Keratinocyte (primary cell): ENCODE measurements at places on chromosomes 16 and 17. TPM values are rescaled to one million over a fixed set of nuclear protein-coding genes. Genes with fewer than 3 reads are reported as not detected.

DNA sequence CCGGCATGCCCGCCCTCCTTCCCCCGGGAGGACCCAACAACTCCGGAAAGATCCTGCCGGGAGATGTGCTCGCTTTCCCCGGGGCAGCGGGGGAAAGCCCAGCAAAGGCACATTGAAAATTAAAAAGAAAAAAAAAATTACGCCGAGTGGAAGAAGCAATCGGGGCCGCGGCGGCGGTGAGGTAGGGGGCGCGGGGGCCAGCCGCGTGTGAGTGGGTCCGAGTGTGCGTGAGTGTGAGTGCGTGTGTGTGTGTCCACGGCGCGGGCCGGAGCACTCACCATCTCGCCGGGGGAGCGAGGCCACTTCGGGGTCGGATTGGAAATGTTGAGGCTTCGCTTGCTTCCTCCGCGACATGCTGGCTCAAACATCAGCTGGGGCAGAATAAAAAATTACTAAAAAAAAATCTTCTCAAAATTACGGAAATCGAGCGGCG lies at the start of gene SALL1:
TSS of gene SALL1 (minus strand) at position 383 of the 433 bp plus-strand sequence. CDS start at position 354, 29 bp downstream.
- DNase-seq, result no peak

The LRRC46 gene
- polyA plus RNA-seq, result 0.13 to 0.43 TPM (median 0.34 TPM) in 3 replicates

DNA sequence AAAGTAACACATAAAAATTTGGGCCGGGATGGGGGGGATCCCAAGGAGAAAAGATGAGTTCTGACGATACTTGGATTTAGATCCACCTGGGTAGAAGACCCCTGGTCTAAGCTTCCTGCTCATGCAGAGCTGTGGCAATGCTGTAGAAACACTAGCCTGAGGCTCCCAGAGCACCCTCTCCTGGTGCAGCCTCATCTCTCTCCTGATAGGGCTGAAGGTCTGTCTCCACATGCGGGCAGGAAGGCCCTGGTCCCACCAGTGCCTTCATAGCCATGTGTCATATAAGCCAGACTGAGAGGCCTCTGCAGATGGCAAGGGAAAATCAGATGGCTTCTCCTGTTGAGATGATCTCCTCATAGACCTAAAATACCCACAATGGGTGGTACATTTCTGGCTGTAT lies 518.0 kb upstream of the ZFHX3 start:
- no peak for DNase-seq

- DNase-seq, result no peak
Measured at GRCh38 chr17:63930951-63931575, 1.1 kb downstream of the CD79B start.

The TAC4 gene
- not detected in 3 replicates for polyA plus RNA-seq

DNA sequence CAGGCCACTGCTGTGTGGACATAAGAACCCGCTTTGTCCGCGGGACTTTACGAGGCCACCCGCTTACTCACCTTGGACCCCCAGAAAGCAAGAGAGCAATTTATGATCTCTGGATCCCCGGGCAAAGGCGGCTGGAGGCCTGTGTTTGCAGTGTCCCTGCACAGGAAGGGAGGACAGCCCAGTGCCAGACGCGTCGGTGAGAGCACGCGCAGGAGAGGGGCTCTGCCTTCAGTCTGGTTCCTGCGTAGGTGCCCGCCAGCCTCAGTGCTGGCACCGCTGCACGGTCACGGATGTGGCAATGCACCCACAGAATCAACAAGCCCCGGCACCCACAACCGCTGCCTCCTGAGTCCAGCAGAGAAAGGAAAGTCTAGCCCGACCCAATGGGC lies 248.4 kb downstream of the C16orf95 start:
- DNase-seq, result no peak

The NEK8 gene
- 4.1 to 6.2 TPM (median 4.3 TPM) in 3 replicates for polyA plus RNA-seq

The C16orf89 gene
- polyA plus RNA-seq, result not detected in 3 replicates

DNA sequence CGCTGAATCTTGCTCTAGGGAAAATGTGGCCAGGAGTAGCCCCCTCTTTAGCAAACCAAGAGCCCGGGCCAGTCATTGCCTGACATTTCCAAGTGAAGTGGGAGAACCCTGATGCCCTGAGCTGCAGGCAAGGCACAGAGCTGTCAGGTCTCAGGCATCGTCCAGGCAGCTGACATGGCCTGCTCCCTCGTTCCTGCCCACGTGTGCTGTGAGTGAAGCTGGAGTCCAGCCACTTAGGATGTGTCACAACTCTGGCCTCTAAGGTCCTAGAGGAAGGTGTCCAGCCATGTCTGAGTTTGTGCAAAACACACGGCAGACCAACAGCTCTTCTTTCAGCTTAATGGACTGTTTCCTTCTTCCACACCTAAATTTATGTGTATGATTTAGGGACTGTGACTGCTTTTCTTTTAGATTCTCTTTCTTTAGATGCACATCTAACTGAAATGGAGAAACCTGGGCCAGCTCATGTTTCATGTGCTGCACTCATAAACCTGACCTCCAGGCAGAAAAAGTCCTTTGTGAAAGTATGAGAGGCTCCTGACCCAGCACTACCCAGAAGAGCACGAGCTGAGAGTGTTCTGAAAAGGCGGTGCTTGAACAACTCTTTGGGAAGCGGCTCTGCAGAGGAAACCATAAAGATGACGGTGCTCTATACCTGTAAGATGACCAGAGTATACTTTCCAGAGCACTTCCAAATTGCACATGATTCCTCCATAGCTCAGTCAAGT lies 14.8 kb upstream of the LIMD2 start:
- DNase-seq, result no peak

- no peak for DNase-seq
Measured at GRCh38 chr17:43442711-43443110, 41.1 kb upstream of the DHX8 start.

The MVP gene
- 130 to 213 TPM (median 148 TPM) in 3 replicates for polyA plus RNA-seq

GRCh38 chr17:45411348-45412105 lies 21.1 kb downstream of the ARHGAP27 start:
- DNase-seq, result no peak

GRCh38 chr16:50642349-50642748 lies 38.8 kb downstream of the SNX20 start:
- no peak for DNase-seq

GRCh38 chr16:54459509-54460262 lies 173.1 kb upstream of the IRX3 start:
- DNase-seq, result no peak

The ATXN7L3 gene
- polyA plus RNA-seq, result 29.3 to 33.8 TPM (median 32.8 TPM) in 3 replicates

DNA sequence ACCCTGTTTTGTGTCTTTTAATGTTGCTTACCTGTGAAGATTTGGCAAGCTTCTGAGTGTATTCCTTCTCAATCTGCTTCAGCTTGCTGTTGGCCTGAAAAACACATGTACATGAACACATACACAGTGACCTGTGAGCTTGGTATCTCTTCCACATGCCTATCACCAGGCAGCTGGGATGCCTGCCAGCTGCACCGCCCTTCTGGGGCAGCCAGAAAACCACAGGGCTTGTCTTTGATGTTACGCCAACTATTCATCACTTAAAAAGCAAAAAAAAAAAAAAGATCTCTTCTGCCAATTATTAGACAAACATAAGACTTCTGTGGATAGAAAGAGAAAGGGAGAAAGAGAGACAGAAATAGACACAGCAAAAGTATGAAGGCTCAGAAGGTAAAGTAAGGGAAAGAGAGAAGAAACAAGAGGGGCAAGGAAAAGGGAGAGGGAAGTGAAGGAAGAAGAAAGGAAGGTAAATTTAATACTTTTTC lies 189.2 kb upstream of the AXIN2 start:
- peak; percentile 54 for DNase-seq

The CNGB1 gene
- polyA plus RNA-seq, result 0.07 to 0.22 TPM (median 0.08 TPM) in 3 replicates

The TUFM gene
- polyA plus RNA-seq, result 104 to 145 TPM (median 134 TPM) in 3 replicates

The ABCC11 gene
- 0.18 to 0.68 TPM (median 0.33 TPM) in 3 replicates for polyA plus RNA-seq

The ALOX15B gene
- polyA plus RNA-seq, result 29.7 to 56.5 TPM (median 31.9 TPM) in 3 replicates

The CACNG5 gene
- not detected in 3 replicates for polyA plus RNA-seq

GRCh38 chr17:45837187-45837586 lies 7.5 kb upstream of the SPPL2C start:
- DNase-seq, result no peak

The MAP2K3 gene
- 19.0 to 70.2 TPM (median 22.4 TPM) in 3 replicates for polyA plus RNA-seq

The SSTR5 gene
- polyA plus RNA-seq, result not detected in 3 replicates

- no peak for DNase-seq
Measured at GRCh38 chr16:11224096-11224893, 31.7 kb downstream of the SOCS1 start.

- DNase-seq, result no peak
Measured at GRCh38 chr17:30379303-30379902, 676 bp downstream of the CPD start.

GRCh38 chr16:64969221-64969620 lies 152.6 kb downstream of the CDH11 start:
- no peak for DNase-seq

DNA sequence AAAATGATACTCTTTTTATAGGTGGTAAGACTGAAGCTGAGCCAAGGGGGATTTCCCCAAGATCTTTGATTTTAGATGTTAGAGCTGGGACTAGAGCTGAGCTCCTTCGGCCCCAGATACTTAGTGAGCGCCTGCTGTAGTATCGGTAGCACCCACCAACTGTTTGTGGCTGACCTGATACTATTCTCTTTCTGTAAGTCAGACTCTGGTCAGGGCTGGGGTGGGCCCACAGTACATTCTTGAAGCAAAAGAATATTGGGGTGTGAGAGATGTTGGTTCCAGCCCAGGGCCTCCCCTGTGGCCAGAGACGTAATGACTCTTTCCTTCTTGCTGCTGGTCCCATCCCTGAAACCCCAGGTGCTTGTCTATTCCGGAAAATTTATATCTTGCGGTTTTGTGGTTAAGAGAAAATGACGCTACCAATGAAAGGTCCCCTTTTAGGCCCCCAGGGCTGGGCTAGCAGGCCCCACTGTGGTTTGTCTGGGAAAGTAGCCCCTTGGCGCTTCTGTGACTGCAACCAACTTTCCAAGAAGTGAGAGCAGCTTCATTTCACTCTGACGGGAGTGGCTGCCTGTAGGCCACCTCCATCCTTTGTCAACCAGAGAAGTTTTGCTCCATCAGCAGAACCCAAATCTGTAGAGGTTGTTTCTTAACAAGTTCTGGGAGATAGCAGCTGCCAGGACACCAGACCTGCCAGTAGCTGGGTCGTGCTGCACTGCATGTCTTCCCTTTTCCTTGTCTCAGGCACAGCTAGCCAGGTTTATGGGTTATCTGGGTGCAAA lies 86.4 kb upstream of the LGALS9 start:
- no peak for DNase-seq

The TLCD2 gene
- polyA plus RNA-seq, result 0.75 to 1.1 TPM (median 0.76 TPM) in 3 replicates

DNA sequence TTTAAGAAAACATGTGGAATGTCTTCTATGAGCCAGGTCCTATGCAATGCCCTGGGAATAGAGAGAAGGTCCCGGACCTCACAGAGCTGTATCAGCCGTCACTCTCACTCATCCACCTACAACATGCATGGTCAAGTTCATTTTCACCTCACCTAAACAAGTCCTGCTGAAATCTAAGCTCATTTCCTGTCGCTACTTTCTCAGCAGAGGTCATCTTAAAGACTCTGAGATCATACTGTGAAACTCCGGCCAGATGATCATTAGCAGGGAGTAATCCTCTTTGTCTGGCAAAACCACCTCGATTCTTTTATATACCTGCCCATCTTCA lies 66.2 kb upstream of the LYRM9 start:
- DNase-seq, result no peak

DNA sequence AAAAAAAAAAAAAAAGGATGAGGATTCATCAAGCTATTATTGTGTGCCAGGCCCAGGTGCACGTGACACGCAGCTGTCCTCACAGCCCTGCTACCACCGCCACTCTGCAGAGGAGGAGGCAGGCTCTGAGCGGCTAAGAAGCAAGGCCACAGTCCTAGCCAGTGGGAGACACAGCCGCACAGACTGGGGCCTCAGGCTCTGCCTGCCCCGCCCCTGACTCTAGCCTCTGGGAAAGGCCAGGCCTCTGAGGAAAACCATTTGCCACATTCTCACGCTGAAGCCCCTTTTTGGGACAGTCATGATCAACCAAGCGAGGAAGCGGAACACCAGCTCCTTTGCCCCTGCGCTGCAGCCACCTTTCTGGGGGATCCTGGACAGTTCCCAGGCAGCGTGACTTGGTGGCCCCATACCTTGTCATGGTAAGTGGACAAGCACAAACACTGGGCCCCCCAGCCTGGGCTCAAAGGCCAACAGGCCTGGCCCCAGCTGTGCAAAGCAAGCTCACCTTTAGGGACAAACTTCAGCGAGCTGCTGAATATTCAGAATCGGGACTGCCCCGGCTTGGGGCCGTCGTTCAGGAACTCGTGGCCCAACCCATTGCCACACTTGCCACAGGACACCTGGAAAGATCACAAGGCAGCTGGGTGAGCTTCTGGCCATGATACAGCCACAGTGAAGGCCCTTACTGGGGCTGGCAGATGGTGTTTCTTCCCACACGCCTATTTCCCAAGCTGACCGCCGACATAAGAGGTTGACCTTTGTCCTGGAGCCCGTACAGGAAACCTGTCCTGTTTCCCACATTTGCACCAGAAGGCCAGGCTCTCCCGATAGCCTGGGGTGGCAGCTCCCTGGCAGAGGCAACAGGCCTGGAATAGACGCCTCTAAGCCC lies 2.5 kb downstream of the MSRB1 start:
- DNase-seq, result no peak

- no peak for DNase-seq
Measured at GRCh38 chr17:59858932-59859331, 33.8 kb downstream of the TUBD1 start.

GRCh38 chr16:15866451-15866850 lies 9.6 kb upstream of the MYH11 start:
- DNase-seq, result no peak

DNA sequence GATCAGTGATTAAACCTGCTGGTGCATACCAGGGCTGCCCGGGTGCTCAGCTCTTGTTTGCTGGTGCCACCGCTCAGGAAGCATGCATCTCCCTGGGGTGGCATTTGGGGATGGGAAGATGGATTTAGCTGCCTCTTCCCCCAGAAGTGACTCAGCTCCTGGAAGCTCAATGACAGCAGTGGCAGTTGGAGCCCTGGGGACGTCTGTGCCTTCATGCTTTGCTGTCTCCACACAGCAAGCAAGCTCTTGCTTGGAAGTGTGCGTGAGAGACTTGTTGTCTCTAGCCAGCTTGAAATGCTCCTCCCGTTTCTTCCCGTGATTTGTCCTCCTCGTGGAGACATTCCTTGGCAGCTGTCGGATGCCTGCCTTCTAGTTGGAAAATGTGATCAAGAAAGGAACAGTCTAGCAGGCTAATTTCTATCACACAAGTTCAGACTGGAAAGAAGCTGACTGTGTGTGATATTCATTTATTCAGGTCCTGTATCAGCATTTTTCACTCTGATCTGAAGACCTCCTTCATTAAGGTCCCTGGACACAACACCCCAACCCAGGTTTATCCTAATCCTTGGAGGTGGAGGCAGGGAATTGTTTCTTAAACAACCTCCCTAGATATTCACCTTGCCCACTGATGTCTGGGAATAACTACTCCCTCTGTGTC lies 73.0 kb downstream of the BMERB1 start:
- DNase-seq, result no peak

GRCh38 chr17:10574324-10574723 lies 24.9 kb upstream of the MYH2 start:
- DNase-seq, result no peak
